SHP77 treated with DMSO at 0.1 percent for 48 hours (cell line): ENCODE measurements at places on chromosomes 2 and 18.

- no peak for DNase-seq
These were observed 326.1 kb upstream of the SKOR2 start for GRCh38 chr18:47577520-47577919.

GRCh38 chr2:156466739-156467405 lies 30.7 kb downstream of the GPD2 start:
- no peak for DNase-seq

- no peak for DNase-seq
These were observed 7.3 kb upstream of the GALM start for GRCh38 chr2:38658613-38659012.

- DNase-seq: no peak
These were observed 77.1 kb downstream of the SFXN5 start for GRCh38 chr2:72994282-72994990.
